ENCODE measurements at places on chromosomes 3 and 15.

DNA sequence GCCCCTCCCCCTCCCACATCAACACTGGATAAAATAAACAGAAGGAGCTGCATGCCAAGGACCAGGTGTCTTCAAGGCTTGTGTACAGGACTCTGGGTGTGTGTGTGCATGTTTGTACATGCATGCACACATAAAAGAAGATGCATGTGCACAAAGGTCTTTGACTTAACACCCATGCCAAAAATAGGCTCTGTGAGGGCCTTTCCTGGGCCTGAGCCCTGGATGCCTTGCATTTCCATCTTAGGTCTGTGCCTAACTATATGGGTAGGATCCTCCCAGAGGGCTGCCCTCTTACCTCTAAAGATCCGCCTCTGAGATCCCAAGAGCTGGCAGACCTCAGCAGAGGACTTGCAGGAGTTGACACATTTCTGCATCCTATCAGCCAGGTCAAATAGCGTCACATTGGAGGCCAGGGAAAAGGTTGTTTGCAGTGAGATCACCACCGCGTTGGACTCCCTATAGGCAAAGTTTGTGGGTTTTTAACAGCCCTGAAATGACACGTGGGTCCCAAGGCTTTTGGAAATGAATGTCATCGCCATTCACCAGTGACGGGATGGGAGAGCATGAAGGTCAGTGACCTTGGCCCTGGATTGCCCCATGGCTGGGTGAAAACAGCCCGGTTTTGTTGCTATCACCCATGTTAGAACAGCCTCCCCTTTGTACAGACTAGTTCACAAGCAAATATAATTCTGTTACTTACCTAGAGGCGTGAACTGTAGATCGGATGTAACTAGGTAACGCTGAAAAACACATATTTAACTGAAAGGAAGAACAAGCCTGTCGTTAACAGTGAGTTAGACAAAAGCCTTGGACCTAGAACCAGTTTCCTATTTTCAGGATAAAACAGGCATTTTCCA lies 54.0 kb downstream of the HEG1 start:
- no peak for DNase-seq

GRCh38 chr3:187039100-187039722 lies 100.1 kb downstream of the RPL39L start:
- DNase-seq, result no peak

GRCh38 chr15:58462547-58462946 lies 30.8 kb downstream of the LIPC start:
- DNase-seq, result no peak

- no peak for DNase-seq
These were observed 2.4 kb downstream of the SLC28A2 start for GRCh38 chr15:45254405-45254804.

DNA sequence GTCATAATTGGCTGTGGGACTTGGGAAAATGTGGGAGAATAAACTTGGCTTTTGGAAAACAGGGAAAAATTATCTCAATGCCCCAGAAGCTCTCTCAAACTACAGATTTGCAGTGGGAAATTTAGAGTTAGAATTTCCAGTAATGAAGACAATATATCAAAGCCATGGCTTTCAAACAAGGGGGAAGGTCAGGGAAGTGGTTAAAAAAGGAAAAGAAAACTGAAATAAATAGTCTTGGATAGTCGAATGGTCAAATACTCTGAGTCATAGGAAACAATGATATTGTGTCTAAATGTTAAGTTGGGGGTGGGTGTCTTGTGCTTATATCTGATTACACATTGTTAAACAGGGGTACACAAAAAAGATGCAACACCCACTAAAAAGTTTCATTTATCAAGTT lies 272.4 kb upstream of the COL8A1 start:
- DNase-seq, result peak; percentile 25

- DNase-seq, result no peak
These were observed 8.4 kb downstream of the TMEM43 start for GRCh38 chr3:14133188-14133800.

DNA sequence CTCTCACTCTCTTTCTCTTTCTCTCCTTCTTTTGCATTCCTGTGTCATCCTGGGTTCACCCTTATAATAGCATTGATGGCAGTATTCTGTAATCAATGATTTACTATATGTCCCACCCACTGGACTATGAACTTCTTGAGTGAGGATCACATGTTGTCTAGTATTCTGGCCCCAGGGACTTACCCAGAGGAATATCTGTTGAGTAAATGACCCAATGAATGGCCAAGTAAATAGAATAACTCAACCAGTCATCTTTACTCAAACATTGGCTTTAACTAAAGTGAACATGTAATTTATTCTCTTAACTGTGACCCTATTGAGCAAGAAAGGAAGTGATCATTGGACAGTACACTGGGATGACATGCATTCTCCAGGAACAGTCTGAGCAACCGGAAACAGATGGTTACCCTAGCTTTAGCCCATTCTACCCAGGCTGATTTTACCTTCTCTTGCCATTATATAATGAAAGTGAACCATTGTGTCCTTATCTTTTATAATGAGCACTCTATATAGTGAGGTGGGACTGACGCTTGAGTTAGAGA lies 94.5 kb upstream of the SOX14 start:
- DNase-seq, result no peak

DNA sequence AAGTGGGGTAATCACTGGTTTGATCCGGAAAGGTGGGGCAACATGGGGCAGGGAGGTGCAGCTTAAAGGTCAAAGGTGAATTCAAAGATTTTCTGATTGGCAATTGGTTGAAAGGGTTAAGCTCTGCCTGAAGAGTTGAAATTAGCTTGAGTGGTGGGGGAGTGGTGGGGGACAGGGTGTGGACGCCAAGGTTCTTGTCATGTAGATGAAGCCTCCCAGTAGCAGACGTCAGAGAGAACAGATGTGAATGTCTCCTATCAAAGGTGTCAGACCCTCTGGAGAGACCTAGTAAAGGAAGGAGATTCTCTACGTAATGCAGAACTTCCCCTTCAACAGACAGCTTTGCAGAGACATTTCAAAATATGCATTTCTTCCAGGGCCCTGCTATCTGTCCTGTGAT lies 62.8 kb downstream of the ABCC5 start:
- DNase-seq, result no peak

DNA sequence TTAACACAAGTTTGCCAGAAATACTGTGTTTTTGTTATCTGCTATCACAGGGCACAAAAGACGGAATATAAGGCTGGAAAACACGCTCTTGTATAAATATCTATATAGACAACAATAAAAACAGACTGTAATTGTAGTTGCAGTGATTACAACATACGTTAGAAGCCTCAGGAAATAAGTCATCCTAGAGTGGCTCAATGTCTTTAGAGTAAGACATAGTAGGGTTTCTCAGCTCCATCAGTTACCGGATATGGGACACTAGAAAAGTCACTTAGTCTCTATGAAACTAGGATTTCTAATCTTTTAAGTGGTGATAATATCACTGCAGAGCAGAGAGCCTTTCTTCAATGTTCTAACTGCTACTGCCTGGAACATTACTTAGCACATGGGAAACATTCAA lies 208.8 kb downstream of the STAG1 start:
- peak; percentile 70 for DNase-seq

DNA sequence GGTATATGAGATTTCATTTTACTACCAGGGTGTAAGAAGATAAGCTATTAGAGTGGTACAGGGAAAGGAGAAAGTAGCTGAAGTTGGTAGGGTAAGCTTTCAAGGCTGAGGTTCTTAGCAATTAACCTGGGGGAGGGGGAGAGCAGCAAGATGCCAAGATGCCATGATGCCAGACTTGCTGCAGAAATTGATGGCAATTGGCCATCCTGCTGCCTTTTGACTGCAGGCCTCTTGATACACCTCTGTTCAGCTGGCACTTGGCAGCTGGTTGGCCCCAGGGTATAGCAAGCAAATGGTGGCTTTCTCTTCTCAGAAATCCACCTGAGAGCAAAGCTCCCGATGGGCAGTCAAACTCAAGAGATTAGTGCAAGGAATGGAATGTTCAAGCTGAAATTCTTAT lies 21.4 kb upstream of the DPH6 start:
- DNase-seq, result no peak

- DNase-seq, result no peak
These were observed 108.7 kb downstream of the MYO9A start for GRCh38 chr15:72009222-72009621.

- peak; percentile 65 for DNase-seq
These were observed 50.6 kb downstream of the SERP1 start for GRCh38 chr3:150495563-150496168.

DNA sequence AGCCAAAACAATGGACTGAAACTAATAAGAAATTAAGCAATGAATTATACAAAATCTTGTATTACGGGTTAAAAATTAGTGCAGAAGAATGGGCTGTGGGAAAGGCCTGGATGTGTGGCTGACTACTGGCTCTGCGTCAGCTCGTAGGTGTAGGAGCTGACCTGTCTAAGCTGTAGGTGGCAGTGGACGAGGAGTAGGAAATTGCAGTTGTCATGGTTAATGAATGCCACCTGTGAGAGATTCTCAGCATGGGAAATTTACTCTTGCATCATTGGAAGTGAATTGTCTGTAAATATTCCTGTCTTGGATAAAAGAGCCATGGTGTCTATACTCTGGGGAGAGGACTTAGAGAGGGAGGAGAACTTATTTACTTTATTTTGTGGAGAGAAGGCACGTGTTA lies 23.4 kb downstream of the CHRNA7 start:
- no peak for DNase-seq

GRCh38 chr15:57235873-57236272 lies 140.4 kb upstream of the CGNL1 start:
- DNase-seq, result peak; percentile 60

DNA sequence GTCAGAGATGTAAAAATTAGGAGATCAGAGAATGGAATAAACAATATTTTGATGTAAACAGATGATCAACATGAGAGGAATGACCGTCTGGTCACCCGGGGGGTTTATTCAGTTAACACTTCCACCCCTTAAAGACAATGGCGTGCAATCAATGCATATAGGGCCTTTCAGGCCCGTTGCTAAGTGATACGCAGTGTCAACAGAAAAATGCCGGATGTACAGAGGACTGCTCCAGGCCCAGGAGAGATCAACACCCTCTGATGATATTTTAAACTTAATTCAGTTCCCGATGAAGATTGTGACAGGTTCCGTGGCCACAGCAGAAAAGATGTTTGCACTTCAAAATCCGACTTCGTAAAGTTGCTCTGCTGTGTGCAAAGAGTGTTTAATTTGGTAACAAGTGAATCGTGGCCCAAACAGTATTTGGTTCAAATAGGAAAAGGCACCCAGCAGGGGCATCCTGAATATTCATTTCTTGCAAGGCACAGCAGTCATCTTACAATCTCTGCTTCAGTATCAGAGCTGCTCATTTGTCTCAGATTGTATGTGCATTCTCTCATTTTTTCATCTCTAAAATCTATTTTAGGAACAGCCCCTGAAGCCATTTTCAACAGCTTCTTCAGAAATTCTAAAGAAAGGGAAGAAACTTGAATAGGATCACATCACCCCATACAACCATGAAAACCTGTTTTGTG lies 72.6 kb downstream of the FOXB1 start:
- no peak for DNase-seq

DNA sequence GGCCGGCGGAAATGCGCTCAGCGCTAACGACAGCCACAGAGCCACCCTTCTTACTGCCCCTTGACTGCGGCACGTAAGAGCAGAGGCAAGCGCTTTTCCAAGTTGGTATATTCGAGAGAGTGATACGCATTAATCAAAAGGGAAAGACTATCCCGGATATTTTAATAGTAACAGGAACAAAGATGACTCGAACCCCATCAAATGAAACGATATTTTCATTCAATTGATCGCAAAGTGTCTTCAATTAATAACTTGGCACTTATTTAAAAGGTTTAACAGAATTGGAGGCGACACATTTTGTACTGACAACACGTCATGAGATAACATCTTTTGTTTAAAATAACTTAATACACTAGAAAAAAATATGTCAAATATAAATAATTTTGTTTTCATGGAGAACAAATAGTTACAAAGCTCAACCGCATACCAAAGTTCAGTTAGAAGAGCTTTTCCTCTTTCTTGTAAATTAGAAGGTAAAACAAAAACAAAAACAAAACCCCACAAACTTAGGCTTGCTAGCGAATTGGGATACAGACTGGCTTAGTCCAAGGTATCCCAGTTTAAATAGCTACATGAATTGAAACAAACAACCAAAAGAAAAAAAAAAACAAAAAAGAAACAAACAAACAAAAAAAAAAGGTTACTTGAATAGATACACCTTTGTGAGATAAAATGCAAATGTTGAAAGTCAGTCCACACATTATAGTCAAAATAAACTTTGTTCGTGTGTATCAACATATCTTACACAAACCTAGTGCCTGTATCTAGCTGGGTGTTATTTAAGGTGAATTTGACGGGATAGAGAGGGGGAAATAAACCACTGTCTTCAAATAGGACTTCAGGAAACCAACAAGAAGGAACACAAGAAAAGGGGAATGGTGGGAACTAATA lies 10.2 kb downstream of the SHOX2 start:
- DNase-seq, result no peak

DNA sequence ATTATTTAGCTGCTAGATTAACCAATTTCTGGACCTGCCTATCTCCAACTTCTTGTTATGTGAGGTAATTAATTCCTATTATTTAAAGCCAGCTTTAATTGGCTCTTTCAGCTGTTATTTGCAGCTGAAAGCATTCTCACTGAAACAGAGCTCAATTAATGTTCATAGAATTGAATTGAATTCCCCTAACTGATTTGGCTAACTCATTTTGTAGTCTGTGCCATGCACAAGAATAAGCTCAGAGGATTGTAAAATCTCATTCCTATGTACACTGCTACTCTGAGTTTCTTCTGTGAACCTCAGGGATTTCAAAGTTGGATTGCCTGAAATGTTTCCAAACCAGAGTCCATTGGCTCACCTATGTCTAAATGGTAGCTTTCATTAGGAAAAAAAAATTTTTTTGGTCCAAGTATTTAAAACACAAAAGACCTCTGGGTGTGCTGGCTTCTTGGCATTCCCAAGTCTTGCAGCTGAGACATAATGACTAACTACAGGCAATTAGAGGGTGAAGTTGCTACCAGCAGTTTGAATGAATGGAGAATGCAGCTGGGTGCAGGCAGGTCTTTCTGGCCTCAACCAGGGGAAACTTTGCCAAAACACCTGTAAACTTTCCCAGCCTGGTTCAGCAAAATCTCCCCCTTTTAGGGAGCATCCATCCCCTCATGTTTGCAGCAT lies 134.3 kb downstream of the EDEM1 start:
- DNase-seq, result no peak

DNA sequence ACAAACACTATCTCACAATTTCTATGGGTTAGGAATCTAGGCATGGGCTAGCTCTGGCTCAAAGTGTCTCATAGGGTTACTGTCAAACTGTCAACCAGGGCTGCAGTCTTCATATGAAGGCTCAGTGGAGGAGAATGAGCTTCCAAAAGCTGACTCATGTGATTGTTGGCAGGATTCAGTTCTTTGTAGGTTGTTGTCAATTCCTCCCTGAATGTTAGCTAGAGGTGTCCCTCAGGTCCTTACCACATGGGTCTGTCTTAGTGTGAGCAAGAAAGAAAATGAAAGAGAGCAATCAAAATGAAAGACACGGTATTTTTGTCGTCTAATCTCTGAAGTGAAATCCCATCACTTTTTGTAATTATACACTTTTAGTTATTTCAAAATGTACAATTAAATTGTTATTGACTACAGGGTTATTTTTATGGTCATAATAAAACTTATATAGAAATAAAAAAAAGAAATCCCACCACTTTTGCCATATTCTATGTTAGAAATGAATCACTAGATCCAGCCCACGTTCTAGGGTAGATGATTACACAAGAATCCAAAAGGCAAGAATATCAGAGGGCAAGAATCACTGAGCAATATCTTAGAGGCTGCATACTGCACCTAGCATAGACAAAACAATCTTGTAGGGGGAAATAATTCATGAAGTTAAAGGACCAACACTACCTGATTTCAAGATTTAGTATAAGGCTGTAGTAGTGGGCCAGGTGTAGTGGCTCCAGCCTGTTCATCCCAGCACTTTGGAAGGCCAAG lies 8.4 kb downstream of the ACSBG1 start:
- DNase-seq, result peak; percentile 49
